ENCODE measurements at places on chromosomes 13 and 19.

GRCh38 chr13:30847650-30848307 lies 58.3 kb upstream of the MEDAG start:
- peak; percentile 90 for DNase-seq
- H3K27me3 ChIP-seq, result no peaks in the 10 kb centered on the region
- H3K4me1 ChIP-seq, result peaks cover 7% of the 10 kb centered on the region

DNA sequence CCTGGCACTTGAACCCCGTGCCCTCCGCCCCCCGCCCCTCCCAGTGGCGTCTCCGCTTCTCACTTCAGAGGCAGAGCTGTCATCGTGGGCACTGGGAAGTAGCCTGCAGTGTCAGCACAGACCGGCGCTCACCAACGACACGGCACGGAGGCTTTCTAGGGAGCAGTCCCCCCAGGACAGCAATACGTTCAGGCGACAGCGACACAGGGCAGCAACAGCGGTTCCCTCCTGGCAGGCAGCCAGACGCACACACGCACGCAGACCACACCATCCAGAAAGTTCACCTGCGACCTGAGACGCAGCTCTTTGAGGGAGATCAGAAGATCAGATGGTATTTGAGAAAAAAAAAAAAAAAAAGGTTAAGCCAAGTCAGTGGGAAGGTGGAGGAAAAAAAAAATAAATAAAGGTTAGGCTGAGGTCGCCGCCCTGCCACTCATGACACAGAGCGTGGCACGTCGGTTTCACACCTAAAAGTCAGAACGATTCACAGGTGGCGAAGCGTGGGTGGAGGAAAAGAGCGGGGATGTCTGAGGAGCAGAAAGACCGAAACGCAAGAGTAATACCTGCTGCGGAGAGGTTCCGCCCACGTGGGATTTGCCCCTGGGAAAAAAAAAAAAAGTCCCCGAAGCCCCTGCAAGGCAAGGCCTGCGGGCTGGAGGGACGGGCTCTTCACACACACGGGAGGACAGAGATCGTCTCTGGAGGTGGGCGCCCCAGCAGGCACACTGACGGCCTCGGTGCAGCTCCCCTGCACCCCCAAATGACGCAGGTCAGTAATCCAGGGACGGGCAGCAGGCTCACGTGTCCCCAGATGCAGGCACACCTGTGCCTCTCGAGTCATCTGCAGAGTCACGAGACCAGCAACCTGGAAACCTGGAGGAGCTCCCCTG lies 94.5 kb downstream of the GNG7 start:
- H3K4me1 ChIP-seq, result peaks cover 3% of the 10 kb centered on the region
- H3K27ac ChIP-seq, result no peak overlapping the region
- H3K36me3 ChIP-seq, result no peaks in the 10 kb centered on the region
- H3K4me3 ChIP-seq, result no peak overlapping the region

GRCh38 chr19:15534957-15535864 lies 26.9 kb downstream of the CYP4F22 start:
- H3K4me3 ChIP-seq, result no peak overlapping the region
- no peaks in the 10 kb centered on the region for H3K27me3 ChIP-seq
- H3K27ac ChIP-seq, result no peak overlapping the region
- DNase-seq, result no peak
- H3K4me1 ChIP-seq, result no peaks in the 10 kb centered on the region

- H3K36me3 ChIP-seq, result no peaks in the 10 kb centered on the region
- H3K4me1 ChIP-seq, result no peaks in the 10 kb centered on the region
- H3K4me3 ChIP-seq, result peak within 1 kb of the TSS; percentile 84
- H3K27ac ChIP-seq, result peak within 1 kb of the TSS; percentile 50
Measured at GRCh38 chr19:53467485-53468262, at the start of gene ZNF813. ZNF813 (plus strand) TSS chr19:53467733; CDS start chr19:53483823, 16,090 bp downstream.

DNA sequence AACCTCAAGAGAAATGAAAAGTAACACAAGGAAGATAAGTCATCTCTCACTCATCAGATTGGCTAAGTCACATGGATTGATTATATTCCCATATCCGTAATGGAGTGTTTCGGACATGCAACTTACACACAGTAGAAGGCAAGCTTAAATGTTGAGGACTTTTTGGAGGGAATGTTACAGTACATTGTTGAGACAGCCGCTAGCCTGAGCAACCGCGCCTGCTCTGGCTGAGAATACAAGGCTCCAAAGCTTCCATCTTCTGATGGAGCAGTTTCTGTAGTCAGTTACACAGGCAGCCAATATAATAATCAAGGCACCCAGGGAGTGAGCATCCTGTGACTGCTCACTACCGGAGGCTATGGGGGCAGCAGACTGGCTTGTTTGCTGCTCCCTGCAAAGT lies 1.0 kb upstream of the CRYL1 start:
- H3K27ac ChIP-seq, result peak overlapping the region; percentile 76
- peak overlapping the region; percentile 76 for H3K4me3 ChIP-seq
- no peak for DNase-seq
- no peaks in the 10 kb centered on the region for H3K4me1 ChIP-seq
- no peaks in the 10 kb centered on the region for H3K27me3 ChIP-seq

DNA sequence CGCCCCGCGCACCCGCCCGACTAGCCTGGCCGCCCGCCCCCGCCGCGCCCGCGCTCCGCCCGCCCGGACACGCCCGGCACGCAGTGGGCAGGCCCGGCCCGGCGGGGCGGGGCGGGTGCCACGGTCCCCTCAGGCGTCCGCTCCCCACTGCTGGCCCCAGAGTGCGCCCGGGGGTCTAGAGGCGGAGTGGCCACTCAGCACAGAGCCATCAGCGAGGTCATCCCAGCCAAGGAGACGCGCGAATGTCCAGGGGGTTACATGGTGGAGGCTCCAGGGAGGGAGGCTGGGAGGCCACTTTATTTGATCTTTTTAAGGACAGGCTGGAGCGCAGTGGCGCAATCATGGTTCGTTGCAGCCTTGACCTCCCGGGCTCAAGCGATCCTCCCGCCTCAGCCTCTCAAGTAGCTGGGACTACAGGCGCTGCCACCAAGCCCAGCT lies 236 bp upstream of the TINCR start:
- peaks cover 8% of the 10 kb centered on the region for H3K27me3 ChIP-seq
- DNase-seq, result no peak
- no peak overlapping the region for H3K4me3 ChIP-seq
- no peaks in the 10 kb centered on the region for H3K36me3 ChIP-seq

DNA sequence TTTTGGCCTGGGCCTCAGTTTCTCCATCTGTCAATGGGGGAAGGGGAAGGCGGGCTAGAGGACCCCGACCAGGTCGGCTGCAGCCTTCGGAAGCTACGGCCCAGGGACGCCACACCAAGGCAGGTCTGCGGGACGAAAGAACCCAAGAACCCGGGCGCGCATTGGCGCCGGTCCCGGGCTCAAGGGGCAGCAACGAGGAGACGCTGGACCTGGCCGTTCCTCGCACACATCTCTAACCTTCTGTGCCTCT lies 739 bp upstream of the ILF3 start:
- no peaks in the 10 kb centered on the region for H3K4me1 ChIP-seq
- no peak for DNase-seq

DNA sequence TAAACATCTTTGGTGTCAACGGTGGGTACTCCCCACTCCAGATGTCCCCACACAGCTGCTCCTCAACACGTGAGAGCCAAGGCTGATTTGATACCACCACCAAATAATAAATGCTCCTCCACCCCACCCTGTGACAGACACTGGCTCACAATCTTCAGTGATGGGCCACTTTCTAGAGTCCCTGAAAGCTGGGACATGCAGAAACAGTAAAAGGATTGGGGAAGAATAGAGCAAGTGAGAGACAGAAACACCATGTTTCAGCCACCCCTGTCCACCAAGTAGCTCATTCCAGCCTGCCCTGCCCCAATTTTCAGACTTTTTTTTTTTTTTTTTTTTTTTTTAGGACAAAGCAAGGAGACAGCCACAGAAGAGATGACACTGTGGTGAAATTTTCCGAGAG lies 1.6 kb downstream of the SLC46A3 start:
- no peak for DNase-seq
- peak overlapping the region; percentile 13 for H3K27ac ChIP-seq
- no peaks in the 10 kb centered on the region for H3K27me3 ChIP-seq
- H3K36me3 ChIP-seq, result no peaks in the 10 kb centered on the region
- H3K4me3 ChIP-seq, result no peak overlapping the region

GRCh38 chr13:33611121-33611805 lies 206.7 kb upstream of the RFC3 start:
- peak; percentile 80 for DNase-seq
- H3K27ac ChIP-seq, result peak overlapping the region; percentile 89
- H3K27me3 ChIP-seq, result no peaks in the 10 kb centered on the region
- H3K4me3 ChIP-seq, result peak overlapping the region; percentile 64
- H3K4me1 ChIP-seq, result no peaks in the 10 kb centered on the region

- no peaks in the 10 kb centered on the region for H3K36me3 ChIP-seq
- no peak for DNase-seq
- H3K27me3 ChIP-seq, result no peaks in the 10 kb centered on the region
- no peaks in the 10 kb centered on the region for H3K4me1 ChIP-seq
- H3K4me3 ChIP-seq, result no peak overlapping the region
Measured at GRCh38 chr13:82747291-82747690, 1135.0 kb downstream of the SLITRK1 start.

DNA sequence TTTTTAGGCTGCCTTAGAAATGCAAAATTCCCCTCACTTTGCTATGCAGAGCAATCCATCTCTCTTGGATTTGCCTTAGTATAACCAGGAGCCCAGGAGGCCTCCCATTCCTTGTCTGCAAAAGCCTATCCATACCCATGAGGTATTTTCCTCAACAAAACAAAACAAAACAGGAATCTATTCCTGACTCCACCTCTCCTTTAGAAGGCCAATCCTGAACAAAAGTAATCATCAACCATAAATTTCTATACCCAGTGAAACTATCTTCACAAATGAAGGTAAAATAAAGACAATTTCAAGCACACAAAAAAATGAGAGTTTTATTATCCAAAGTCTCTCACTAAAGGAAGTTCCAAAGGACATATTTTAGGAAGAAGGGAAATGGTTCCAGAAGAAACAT lies 365.7 kb downstream of the KCNRG start:
- no peaks in the 10 kb centered on the region for H3K4me1 ChIP-seq
- no peak overlapping the region for H3K27ac ChIP-seq
- no peak overlapping the region for H3K4me3 ChIP-seq
- H3K27me3 ChIP-seq, result no peaks in the 10 kb centered on the region

GRCh38 chr13:87172166-87172835 lies 498.9 kb upstream of the SLITRK5 start:
- DNase-seq, result no peak
- H3K36me3 ChIP-seq, result no peaks in the 10 kb centered on the region
- no peaks in the 10 kb centered on the region for H3K27me3 ChIP-seq

DNA sequence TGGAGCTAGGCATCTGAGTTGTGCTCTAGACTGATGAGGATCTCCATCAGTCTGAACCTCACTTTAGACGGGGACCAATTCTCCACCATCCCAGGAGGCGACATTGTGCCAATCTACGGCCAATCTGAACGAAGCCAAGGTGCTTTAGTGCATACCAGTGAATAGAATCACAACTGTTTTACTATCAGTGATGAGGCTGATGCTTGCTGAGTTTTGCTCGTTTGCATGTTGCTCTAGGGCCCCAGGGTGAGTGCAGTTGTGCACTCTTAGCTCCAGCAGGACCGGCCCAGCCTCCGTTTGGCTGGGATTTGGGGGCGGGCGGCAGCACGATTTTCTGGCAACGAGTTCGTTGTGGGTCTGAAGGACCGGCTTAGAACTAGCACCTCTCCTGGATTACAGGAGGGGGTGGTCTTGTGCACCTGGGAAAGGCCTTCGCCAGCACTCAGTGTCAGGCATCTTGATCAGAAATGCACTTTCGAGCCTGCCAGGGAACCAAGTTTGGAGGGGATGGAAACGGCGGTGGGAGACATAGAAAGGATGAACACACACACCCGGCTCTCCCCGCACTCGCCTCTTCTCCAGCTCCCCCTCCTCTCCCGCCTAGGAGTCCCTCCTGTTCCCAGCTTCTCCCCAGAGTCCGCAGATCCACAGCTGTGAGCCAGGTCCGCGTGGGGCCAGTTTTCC lies 4.4 kb downstream of the GSX1 start:
- no peak for DNase-seq
- no peak overlapping the region for H3K4me3 ChIP-seq
- H3K27me3 ChIP-seq, result peaks cover 27% of the 10 kb centered on the region
- no peaks in the 10 kb centered on the region for H3K36me3 ChIP-seq

DNA sequence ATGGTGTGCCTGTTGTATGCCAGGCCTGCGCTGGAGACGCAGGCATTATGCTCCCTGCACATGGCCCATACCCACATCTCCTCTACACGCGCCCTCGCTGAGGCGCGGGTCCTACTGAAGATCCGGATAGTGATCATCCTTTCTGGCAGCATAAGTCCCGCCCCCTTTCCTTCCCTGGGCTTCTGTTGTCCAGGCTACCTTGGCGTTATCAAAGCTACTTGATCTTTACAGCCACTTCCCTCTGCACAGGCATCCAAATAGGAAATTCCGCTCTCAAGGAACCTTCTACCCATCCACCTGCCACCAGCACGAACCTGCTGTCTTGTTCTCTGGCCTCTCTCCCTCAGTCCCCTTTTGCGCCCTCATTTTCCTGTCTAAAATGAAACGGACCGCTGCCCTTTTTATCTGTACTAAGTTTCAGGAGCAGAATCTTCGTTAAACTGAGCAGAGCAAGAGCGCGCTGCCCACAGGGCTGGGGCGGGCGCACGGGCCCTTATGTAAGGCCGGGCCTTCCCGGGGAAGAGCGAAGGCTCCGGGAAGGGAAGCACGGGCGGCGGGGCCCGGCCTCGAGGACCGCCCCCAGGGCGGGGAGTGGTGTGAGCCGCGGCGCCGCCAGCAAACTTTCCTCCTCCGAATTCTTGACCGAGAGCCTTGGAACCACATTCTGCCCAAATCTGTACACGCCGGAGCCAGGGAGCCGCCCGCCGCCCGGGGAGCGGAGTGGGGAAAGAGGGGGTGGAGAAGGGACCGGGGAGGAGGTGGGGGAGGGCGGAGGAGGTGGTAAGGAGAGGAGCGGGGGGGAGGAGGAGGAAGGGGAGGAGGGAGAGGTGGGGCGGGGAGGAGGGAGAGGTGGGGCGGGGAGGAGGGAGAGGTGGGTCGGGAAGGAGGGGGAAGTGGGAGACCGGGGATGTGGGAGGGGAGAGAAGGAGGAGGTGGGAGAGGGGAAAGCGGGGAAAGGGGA lies 920 bp upstream of the UBE2L5 start:
- H3K27ac ChIP-seq, result peak overlapping the region; percentile 95
- H3K27me3 ChIP-seq, result no peaks in the 10 kb centered on the region
- peaks cover 8% of the 10 kb centered on the region for H3K4me1 ChIP-seq
- peak; percentile 62 for DNase-seq

GRCh38 chr13:107466326-107467099 lies 748.8 kb downstream of the LIG4 start:
- no peak for DNase-seq
- H3K4me1 ChIP-seq, result no peaks in the 10 kb centered on the region
- H3K27me3 ChIP-seq, result no peaks in the 10 kb centered on the region
- no peak overlapping the region for H3K27ac ChIP-seq

- DNase-seq, result no peak
- H3K4me3 ChIP-seq, result no peak overlapping the region
- H3K36me3 ChIP-seq, result no peaks in the 10 kb centered on the region
- H3K27me3 ChIP-seq, result no peaks in the 10 kb centered on the region
Measured at GRCh38 chr13:86692291-86692690, 893.1 kb upstream of the SLITRK6 start.

- H3K36me3 ChIP-seq, result peaks cover 88% of the 10 kb centered on the region
- H3K27ac ChIP-seq, result no peak overlapping the region
- H3K27me3 ChIP-seq, result no peaks in the 10 kb centered on the region
- no peaks in the 10 kb centered on the region for H3K4me1 ChIP-seq
- DNase-seq, result no peak
- H3K4me3 ChIP-seq, result peak overlapping the region; percentile 7
Measured at GRCh38 chr19:36449059-36449670, 30.7 kb upstream of the ZFP82 start.

GRCh38 chr13:41765813-41766212 lies 195.1 kb downstream of the VWA8 start:
- H3K36me3 ChIP-seq, result no peaks in the 10 kb centered on the region
- no peaks in the 10 kb centered on the region for H3K27me3 ChIP-seq
- no peak overlapping the region for H3K4me3 ChIP-seq
- no peak for DNase-seq
- H3K4me1 ChIP-seq, result no peaks in the 10 kb centered on the region

GRCh38 chr19:55118401-55118991 lies 1.1 kb upstream of the PPP1R12C start:
- H3K36me3 ChIP-seq, result no peaks in the 10 kb centered on the region
- H3K27me3 ChIP-seq, result no peaks in the 10 kb centered on the region
